ENCODE measurements at places on chromosomes 6 and 20.
A peak's percentile ranks its signal among the peaks of the same experiment; 100 is the strongest.

GRCh38 chr20:63847237-63848002 lies 13.9 kb upstream of the ABHD16B start:
- no peak for DNase-seq

DNA sequence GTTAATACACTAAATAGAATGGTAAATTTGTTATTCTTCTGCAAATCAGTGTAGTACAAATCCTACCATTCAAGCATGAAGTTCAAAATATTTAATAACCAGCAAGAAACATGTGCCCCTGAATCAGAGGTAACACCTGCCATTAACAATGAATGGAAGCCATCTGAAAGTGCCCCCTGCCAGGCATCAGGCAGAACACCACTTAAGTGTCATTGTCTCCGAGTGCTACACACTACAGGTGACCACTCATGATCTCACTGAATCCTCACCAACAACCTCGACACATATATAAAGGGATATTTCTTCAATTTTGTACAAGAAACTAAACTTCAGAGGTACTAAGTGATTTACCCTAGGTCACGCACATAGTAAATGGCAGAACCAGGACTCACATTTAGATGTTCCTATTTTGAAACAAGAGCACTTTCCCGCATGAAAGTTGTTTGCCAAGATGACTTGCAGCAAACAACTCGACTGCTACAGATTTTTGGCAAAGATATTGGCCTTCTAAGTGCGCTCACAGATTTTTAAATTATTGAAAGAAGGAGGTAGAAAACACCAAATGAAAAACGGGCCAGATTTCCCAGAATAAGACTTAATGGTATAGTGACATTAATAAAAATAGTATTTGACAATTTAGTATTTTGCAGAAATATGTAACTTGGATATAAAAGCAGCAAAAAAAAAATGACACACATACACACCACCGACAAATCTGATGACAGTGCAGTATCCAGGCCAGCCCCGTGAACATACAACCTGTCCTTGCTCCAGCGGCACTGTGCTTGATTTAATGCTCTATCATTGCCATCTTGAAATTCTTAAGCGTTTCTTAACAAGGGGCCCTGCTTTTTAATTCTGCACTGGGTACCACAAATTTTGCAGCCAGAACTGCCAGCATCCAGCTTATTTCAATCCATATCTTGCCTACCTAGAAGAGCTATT lies 274.5 kb downstream of the ALDH8A1 start:
- no peak for DNase-seq

GRCh38 chr6:34638834-34639736 lies 57.5 kb downstream of the ILRUN start:
- DNase-seq = no peak

DNA sequence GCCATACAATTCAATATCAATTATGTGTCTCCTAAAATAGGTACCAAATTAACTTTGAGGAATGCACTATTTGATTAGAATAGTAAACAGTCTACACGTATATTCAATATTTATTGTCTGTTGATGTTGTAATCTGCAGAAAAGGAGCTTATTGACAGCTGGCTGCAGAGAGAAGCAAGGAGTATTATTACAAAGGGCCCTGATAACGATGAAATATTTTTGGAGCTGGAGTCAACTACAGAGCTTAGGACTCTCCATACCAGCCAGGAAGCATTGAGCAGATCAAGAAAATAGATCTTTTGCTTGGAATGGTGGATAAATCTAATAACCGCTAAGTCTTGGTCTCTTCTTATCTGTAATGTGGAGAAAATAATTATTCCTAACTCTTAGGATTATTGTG lies 25.5 kb downstream of the ABRACL start:
- DNase-seq = no peak

GRCh38 chr6:22526736-22527135 lies 42.6 kb upstream of the HDGFL1 start:
- no peak for DNase-seq

GRCh38 chr20:25453035-25453810 lies 45.8 kb downstream of the GINS1 start:
- no peak for DNase-seq

DNA sequence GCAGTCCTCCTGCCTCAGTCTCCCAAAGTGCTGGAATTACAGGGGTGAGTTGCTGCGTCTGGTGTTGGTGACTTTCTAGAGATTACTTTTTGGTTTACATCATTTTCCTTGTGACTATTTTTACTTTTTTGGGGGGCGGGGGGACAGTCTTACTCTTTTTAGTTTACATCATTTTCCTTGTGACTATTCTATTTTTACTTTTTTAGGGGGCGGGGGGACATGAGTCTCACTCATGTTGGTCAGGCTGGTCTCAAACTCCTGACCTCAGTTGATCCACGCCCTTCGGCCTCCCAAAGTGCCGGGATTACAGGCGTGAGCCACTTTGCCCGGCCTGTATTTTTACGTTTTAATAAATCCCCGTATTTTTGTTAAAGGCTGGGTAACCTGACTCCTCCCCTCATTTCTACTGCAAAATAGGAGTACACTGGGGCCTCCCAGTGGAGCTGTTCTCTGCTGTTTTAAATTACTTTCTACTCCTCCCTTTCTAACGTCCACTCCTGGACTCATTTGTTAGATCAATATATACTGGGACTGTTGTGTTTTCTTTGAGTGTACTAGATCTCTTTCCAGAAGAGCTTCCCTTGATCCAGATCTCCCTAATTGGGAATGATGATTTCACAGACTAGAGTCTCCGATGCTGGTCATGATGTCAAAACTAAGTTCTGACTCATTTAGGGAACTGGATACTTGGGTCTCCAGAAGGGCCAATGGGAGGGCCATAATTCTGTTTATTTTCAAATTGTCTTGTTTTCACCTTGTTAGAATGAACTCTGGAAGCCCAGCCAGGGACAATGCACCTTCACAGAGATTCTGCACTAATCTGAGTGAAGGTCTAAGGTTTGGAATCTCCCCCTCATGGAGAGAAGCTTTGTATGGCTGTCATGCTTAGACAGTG lies 9.2 kb downstream of the HSPA1B start:
- DNase-seq = no peak

GRCh38 chr20:1150218-1150617 lies 31.8 kb downstream of the PSMF1 start:
- no peak for DNase-seq

- no peak for DNase-seq
Observed at GRCh38 chr6:12343122-12343439, 52.9 kb downstream of the EDN1 start.

- peak; percentile 83 for DNase-seq
Observed at GRCh38 chr6:12012558-12013306, 620 bp downstream of the HIVEP1 start.

DNA sequence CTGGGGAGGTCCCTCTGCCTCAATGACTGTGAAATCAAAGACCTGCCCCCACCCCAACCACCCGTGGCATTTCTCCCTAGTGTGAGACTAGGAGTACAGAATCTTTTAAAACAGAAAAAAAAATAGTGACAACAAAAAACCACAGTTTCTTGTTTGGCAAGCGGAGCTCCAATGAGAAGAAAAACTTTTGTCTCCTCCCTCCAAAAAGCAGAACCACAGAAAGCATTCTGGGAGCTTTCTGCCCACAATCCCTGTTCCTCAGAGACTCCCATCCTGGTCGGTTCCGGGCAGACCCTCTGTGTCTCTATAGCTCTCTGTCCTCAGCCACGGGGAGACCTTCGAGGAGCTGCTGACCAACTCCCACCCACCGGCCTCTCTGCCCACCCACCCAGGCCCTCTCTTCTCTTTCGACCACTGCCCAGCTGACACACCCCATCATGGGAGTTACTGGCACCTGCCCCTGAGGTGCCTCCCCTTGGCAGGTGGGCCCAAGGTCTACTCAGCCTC lies 4.9 kb downstream of the PREX1 start:
- no peak for DNase-seq

DNA sequence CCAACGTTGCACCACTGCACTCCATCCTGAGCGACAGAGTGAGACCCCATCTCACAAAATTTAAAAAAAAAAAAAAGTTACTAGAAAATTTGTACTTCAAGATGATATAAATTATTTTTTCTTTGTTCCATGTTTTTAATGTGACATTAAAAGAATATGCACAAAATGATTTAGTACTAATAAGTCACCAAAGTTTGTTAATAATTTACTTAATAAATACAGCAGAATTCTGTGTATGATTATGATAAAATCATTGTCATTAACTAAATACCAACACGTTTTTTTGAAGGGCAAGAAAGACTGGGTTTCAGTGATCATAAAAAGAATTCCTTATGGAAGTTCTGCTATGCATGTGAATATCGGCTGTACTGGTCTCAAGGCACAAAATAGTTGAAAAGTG lies 28.1 kb downstream of the GOPC start:
- no peak for DNase-seq

DNA sequence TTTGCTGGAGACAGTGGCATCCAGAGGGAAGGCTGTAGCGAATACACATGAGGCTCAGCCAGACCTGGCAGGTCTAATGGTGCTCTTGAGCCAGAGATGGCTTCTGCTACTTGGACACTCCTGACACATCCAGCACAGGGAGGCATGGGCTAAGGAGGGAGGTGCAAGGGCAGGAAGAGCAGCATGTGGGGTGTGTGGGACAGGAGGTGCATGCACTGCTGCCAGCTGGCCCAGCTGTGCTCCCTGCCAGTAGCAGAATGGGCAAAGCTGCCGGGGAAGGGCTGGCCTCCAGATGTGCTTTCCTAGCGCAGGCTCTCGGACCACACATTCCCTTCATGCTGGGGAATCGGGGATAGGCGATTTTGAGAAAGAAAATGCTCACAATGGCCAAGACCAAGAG lies 309.2 kb downstream of the CDC5L start:
- no peak for DNase-seq

DNA sequence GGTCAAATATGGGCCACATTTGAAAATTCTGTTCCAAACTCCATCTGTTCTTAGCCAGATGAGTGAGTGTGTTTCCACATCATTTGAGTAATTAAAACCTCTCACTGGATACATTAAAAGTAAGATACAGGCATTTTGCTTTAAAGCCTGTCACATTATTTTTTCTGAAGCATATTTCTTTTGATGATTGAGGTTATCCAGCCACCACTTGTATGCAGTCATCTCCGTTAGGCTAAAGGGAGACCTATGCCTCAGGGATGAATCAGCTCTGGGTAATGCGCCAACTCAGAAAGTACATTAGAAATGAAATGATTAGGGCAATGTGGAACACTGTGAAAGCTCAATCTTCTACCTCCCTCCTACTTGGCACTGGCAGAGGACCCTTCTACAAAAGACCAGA lies 90.7 kb downstream of the SNAP25 start:
- no peak for DNase-seq

DNA sequence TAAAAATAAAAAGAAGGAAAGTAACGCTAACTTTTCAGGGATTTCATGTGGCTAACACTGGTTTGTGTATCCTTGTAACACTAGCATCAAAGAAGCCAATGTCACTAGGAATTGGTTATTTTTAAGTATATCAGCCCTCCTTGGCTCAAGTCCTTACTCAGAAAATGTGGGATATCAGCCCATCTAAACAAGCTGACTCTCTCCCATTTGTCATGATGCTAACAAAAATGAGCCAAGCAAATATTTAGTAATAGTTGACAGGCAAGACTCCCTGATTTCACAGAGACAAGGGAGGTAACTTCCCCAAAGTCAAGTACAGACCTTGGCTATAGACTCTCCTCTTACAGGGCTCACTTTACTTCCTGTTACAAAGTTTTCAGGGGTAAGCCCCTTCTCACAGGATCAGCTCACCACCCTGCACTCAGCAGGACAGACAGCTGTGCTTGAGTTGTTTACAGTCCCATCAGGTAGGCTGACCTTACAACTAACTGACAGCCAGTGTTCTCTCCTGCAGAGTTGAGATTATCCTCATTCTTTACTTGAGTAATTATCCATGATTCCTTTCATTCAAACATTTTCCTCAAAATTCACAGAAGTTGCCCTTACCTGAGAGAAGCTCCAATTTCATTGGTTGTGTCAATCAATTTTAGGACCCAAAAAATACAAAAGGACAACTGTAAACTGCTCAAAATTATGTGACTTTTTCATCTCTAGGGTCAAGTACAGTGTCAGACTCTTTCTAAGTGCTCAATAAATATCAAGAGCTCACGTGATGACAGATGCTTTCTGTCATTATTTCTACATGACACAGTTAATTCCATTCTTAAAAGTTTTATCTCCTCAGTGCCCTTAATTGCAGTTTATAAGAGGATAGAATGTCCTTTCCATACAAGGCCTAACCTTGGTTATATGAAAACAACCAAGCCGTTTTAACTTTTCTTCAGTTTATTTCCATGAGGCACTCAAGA lies 38.1 kb upstream of the BMP5 start:
- DNase-seq = no peak

- no peak for DNase-seq
Observed at GRCh38 chr6:129191235-129191634, 308.3 kb downstream of the LAMA2 start.

DNA sequence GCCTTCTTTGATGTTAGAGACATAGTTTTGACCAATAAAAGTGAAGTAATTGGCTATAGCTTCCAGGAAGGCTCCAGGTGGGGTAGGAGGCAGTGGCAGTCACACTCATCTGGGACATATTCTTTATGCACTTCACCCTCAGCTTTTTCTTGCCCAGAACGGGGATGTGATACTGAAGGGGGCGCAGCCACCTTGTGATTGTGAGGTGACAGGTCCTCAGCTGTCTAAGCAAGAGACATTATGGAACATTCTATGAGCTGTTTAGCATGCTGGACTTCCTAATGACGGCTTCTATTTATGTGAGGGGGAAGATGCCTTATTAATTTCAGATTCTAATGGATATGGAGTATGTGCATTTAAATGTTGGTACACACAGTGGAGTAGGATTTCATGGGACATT lies 151.3 kb upstream of the ZFP64 start:
- DNase-seq = no peak

DNA sequence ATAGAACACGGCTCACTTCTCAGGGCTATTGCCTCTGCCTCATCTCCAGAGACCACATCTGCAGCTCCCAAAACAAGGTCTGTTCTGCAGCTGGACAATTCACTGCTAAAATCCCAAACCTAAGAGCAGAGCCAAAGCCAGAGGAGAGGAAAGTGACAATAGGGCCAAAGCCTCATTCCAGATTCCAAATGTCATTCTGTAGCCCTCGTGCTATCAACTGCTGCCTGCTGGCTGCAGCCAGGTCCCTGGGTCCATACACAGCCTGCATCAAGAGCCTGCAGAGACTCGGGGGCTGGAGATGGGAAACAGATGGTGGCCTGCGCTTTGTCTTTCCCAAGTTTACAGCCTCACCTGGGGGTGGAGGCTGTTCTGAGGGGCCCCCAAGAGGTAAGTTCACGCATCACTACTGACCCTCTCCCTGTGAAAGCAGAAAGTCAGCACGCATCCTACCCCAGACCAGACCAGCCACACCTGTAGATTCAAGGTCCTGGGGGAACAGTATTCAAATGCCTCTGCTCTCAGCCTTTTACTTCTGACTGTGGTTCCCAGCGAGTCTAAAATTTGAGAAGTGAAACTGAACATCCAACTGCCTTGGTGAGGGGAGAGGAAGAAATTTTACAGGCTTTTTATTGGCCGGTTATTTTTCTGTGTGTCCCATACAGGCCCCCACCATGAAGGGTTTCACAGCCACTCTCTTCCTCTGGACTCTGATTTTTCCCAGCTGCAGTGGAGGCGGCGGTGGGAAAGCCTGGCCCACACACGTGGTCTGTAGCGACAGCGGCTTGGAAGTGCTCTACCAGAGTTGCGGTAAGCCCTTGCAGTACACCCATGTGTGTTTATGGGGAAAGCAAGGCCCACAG lies at the start of gene LY86:
LY86 (plus strand) TSS at position 657 of the 860 bp plus-strand sequence; CDS start at position 672, 15 bp downstream.
- DNase-seq = no peak

GRCh38 chr20:24773751-24774201 lies 175.3 kb upstream of the CST7 start:
- DNase-seq = no peak
